ENCODE measurements at places on chromosomes 11 and 22.

GRCh38 chr11:29755474-29755873, 261.4 kb downstream of the KCNA4 start:
- DNase-seq, result no peak

DNA sequence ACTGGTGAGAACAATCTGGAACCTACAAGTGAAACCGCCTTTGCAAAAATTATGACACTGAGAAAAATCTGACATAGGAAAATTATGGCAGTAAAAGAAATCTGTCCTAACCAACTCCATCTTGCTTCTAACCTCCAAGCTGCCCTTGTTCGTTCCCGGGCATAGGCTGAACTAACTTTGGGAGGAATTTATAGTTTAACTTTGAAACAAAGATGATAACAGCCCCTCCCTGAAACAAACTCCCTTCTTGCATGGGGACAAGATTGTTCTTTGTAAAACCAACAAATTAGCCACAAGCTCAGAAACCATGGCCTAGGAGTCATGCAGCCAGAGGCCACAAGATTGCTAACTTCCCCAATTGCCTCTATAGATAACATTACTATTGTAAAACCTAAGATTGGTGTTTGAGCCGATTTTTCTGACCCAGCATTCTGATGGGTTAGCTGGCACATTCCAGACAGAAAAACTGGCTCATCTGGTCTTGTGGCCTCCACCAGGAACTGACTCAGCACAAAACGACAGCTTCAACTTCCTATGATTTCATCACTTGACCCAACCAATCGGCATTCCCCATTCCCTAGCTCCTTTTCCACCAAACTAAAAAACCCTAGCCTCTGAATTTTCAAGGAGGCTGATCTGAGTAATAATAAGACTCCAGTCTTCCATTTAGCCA, 3.6 kb upstream of the CCDC81 start:
- no peak for DNase-seq

- no peak for DNase-seq
These were observed 6.1 kb downstream of the MYH9 start for GRCh38 chr22:36381513-36382128.

GRCh38 chr11:47332303-47332711, 20.2 kb downstream of the MYBPC3 start:
- no peak for DNase-seq

GRCh38 chr11:28026634-28027290, 81.2 kb downstream of the KIF18A start:
- DNase-seq, result no peak

GRCh38 chr11:71179877-71180605, 72.3 kb downstream of the SHANK2 start:
- no peak for DNase-seq

- no peak for DNase-seq
These were observed 32.1 kb downstream of the ARHGEF17 start for GRCh38 chr11:73340164-73340563.

DNA sequence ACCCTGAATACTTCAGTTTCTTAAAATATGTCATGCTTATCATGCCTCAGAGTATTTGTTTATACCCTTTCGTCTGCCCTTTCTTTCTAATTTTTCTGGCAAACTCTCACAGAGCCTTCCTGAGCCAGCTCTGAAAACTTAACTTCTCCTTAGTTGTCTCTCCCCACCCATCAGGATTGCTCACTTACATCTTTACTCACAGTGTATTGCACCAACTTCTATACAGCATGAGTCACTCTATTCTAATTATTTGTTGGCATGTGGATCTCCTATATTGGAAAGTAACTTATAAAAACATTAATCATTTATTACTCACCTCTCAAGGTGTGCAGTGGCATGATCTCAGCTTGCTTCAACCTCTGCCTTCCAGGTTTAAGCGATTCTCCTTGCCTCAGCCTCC, 114.9 kb downstream of the FANCF start:
- peak; percentile 25 for DNase-seq

GRCh38 chr11:16318320-16318719, 38.0 kb downstream of the SOX6 start:
- no peak for DNase-seq

- no peak for DNase-seq
These were observed 1.3 kb downstream of the CARD10 start for GRCh38 chr22:37517826-37518450.

- no peak for DNase-seq
These were observed 8.9 kb upstream of the UCP2 start for GRCh38 chr11:73991471-73992006.

GRCh38 chr22:19659805-19660345, 54.4 kb upstream of the SEPTIN5 start:
- no peak for DNase-seq

DNA sequence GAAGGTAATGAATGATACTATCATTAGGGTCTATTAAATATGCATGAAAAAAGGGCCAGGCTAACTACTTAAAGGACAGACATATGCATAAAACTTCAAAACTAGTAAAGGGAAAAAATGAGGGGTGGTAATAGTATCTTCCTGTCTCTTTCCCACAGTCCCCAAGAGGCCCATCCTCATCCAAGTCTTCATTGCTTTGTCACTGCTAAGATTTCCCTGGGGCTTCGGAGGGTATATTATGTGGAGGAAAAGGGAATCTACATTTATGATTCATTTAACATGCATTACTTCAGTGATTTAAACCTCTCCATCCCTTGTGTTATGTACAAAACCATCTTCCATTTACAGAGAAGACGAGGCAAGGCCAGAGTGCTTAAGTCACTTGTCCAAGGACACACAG, 66.1 kb downstream of the CWC15 start:
- DNase-seq, result no peak

- DNase-seq, result peak; percentile 79
These were observed 839 bp downstream of the CEP164 start for GRCh38 chr11:117328375-117329010.

DNA sequence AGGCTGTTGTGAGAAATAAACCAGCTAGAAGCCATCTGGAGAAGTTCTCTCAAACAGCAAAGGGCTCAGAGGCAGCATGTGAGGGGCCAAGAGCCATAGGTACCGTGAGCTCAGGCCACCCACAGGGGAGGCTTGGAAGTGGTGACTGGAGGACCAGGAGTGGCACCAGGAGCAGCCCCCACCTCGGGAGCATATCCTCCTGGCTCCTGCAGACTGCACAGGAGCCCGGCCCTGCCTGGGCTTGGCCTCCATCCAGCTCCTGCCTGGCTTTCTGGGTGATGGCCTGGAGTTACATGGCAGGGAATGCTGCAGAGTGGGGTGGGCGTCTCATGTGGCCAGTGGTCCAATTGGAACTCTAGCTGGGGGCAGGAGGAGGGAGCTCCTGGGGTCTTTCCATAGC, 4.2 kb upstream of the MPPED1 start:
- DNase-seq, result no peak

GRCh38 chr11:111044751-111045406, 200.6 kb upstream of the POU2AF2 start:
- no peak for DNase-seq

DNA sequence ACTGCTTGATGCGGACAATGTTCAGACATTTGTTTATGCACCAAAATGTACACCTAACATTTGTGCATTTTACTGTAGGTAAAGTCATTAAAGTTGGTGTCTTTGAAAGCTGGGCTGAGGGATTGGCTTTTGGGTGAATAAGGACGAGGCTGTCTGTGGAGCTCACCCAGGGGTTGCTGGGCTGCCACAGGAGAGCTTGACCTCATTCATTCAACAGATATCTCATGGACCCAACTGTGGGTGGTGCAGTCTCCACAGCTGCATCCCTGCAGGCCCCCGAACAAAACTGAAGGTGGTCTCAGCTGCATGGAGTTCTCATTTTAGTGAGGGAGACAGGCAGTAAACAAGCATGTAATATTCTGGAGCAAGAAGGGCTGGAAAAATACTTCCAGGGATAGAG, 32.7 kb downstream of the SGSM3 start:
- no peak for DNase-seq

DNA sequence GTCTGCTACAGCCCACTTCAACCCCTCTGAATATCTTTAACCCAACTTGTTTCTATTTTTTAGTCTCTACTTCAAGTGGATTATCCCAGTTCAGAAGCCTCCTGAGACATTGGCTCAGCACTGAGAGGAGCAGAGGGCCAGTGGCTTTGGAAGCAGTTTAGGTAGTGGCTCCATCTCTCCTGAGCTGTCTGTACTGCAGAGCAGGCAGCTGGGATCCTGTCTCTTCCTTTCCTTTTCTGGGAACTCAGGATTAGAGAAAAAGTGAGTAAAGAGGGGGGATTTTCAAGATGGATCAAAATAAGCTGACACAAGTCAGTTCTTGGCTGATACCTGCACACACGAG, 512.0 kb downstream of the OPCML start:
- no peak for DNase-seq

- no peak for DNase-seq
These were observed 46.4 kb downstream of the QSER1 start for GRCh38 chr11:32939046-32939445.

DNA sequence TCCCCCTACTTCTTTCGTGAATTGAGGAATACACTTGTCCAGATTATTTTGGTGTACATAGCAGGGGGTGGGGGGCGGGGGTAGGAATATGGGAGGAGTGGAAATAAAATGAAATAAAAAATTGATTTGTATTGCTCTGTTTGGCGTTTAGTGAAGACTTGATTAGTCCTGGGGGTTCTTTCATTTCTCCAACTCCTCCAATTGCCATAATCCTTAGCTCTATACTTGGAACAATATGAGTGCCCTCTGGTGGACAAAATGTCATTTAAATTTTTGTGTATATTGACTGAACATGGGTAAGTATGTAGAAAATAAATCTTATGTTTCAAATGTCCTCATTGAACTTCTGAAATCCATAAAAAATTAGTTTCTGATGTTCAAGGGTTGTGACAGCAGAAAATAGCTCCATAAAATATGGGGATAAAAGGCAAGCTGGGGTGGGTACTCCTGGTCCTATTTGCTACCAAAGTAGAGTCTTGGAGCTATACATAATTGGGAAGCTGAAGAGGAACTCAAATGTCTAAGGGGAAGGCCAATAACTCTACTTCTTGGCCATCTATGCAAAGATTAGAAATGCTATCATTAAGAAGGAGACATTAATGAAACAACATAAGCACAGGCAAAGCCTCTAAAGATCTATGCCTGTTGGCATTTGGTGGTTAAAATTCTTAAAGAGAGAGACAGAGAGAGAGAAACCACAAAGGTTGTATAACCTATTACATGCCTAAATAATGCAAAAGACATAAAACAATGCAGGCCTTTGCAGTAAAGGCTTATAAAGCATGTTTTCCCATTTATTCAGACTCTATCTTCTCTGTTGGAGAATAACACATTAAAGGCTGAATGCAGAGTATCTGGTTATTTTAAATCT, 421.6 kb downstream of the METTL15 start:
- DNase-seq, result peak; percentile 11

GRCh38 chr11:2704896-2705606, 5.3 kb upstream of the KCNQ1OT1 start:
- DNase-seq, result no peak

- DNase-seq, result peak; percentile 83
These were observed 17.3 kb downstream of the TSPAN18 start for GRCh38 chr11:44743959-44744557.

GRCh38 chr11:1924181-1924580, 4.7 kb downstream of the TNNT3 start:
- DNase-seq, result no peak

GRCh38 chr22:40525250-40525884, 111.2 kb downstream of the MRTFA start:
- peak; percentile 42 for DNase-seq

Measured in umbilical cord (tissue), 2 donors.